Vein endothelial cell (primary cell): ENCODE measurements at places on chromosomes 3 and 15. TPM values are rescaled to one million over a fixed set of nuclear protein-coding genes. Genes with fewer than 3 reads are reported as not detected.

Gene LINGO1
- total RNA-seq, result 0.19 and 0.33 TPM in 2 replicates

Gene TRH
- not detected in 2 replicates for total RNA-seq

Gene TMOD2
- total RNA-seq, result 10.5 and 11.9 TPM in 2 replicates

Gene OPA1
- total RNA-seq, result 56.2 and 78.1 TPM in 2 replicates

Gene MYD88
- 10.1 and 13.9 TPM in 2 replicates for total RNA-seq

Gene EOMES
- 0.10 TPM in 1 of 2 replicates, not detected in the other for total RNA-seq

Gene SCG5
- total RNA-seq, result 0.57 and 2.0 TPM in 2 replicates

Gene GPR171
- total RNA-seq, result not detected in 2 replicates

Gene TPM1
- 282 and 616 TPM in 2 replicates for total RNA-seq

Gene FAM174B
- 28.6 and 39.5 TPM in 2 replicates for total RNA-seq

Gene GRK7
- not detected in 2 replicates for total RNA-seq
